Cardiac muscle cell (in vitro differentiated cells and primary cell): ENCODE measurements at places on chromosomes 1 and 21. TPM values are rescaled to one million over a fixed set of nuclear protein-coding genes. Genes with fewer than 3 reads are reported as not detected.
A peak's percentile ranks its signal among the peaks of the same experiment; 100 is the strongest.

LYPD8 gene
- not detected in 2 replicates for total RNA-seq

PKLR gene
- total RNA-seq = 0.06 TPM in 1 of 2 replicates, not detected in the other

IRF2BP2 gene
- 84.0 and 113 TPM in 2 replicates for total RNA-seq

ADGRL4 gene
- total RNA-seq = 0.07 and 0.12 TPM in 2 replicates

TCHHL1 gene
- total RNA-seq = not detected in 2 replicates

E2F2 gene
- total RNA-seq = 2.1 and 2.5 TPM in 2 replicates

KISS1 gene
- total RNA-seq = 1.4 and 1.7 TPM in 2 replicates

GBP7 gene
- not detected in 2 replicates for total RNA-seq

DNA sequence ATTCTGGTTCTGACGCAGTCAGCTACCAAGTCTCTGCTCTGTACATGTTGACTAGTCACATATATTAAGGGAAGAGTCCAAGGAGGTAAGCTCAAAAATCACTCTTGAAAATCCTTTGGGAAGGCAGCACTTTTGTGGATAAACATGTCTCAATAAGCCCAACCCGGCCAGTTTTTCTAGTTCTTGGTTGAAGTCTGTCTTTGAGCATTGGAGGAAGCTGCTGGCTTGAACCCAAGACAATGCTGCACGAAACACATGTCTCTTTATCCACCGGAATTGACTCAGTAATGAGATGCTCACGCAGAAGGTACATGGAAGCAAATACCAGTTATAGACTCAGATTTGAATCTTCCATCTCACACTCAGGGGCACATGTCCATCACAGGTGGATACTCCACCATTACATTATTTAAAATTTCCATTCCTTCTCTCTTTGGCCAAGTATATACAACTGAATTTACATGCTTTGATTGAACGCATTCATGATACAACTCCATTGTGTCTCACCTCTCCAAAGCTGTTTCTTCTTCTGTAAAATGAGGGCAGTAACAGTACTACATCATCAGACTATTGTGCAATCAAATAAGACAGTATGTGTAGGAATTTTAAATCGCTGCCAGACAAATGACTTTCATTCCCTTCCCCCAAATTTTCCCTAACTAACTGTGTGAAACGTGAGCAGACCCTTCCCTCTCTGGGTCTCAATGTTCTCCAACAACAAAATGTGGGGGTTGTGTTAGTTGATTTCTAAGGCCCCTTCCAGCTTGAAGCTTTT lies 9.6 kb upstream of the GUCA2A start:
- no peak overlapping the region for H3K4me3 ChIP-seq
- H3K4me1 ChIP-seq = peaks cover 21% of the 10 kb centered on the region
- no peak for DNase-seq
- H3K36me3 ChIP-seq = no peaks in the 10 kb centered on the region

- peaks cover 27% of the 10 kb centered on the region for H3K4me1 ChIP-seq
- peak overlapping the region; percentile 93 for H3K27ac ChIP-seq
- no peaks in the 10 kb centered on the region for H3K36me3 ChIP-seq
These were observed 908 bp downstream of the DDI2 start for GRCh38 chr1:15618077-15618654.

DNA sequence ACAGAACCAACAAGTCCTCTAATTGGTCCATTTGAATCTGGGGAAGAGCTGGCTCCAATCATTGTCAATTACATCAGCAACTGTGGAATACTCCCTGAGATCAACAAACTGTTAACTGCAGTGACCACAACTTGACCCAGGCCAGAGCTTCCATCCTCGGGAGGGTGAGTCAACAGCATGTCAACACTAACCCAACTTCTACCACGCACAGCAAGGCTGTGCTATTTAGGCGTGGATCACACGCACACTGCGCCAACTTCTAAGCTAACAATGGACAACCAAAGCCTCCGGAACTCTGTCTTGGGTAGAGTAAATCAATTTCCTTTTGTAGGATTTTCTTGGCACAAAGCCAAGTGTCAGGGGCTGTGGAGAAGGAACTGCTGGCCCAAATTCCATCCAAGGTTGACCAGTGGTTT lies 30.4 kb downstream of the APP start:
- H3K4me3 ChIP-seq = no peak overlapping the region
- H3K4me1 ChIP-seq = peaks cover 14% of the 10 kb centered on the region
- H3K27ac ChIP-seq = no peak overlapping the region
- no peaks in the 10 kb centered on the region for H3K36me3 ChIP-seq

DNA sequence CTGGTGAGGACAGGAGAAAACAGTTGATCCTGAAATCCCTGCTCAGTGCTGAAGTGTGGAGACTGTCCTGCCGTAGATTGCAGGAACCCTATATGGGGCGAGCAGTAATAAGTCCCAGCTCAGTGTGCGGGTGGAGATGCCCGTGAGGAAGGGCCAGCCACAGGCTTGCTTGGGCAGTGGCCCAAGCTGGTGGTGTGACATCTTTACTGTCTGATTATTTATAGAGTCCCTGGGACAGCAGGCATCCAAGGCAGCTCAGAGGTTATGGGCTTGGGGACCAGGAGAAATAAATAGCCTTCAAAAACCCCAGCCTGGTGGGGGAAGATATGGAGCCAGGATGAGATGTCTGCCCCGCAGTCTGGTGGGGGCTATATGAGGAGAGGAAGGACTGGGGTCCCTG lies 170.7 kb upstream of the POU3F1 start:
- H3K27ac ChIP-seq = no peak overlapping the region
- H3K4me1 ChIP-seq = no peaks in the 10 kb centered on the region
- H3K4me3 ChIP-seq = no peak overlapping the region
- DNase-seq = no peak

- H3K4me1 ChIP-seq = peaks cover 16% of the 10 kb centered on the region
- H3K4me3 ChIP-seq = no peak overlapping the region
- peak; percentile 72 for DNase-seq
- no peaks in the 10 kb centered on the region for H3K36me3 ChIP-seq
- H3K27ac ChIP-seq = no peak overlapping the region
- H3K27me3 ChIP-seq = no peaks in the 10 kb centered on the region
These were observed 64.6 kb downstream of the UBIAD1 start for GRCh38 chr1:11337580-11338073.

DNA sequence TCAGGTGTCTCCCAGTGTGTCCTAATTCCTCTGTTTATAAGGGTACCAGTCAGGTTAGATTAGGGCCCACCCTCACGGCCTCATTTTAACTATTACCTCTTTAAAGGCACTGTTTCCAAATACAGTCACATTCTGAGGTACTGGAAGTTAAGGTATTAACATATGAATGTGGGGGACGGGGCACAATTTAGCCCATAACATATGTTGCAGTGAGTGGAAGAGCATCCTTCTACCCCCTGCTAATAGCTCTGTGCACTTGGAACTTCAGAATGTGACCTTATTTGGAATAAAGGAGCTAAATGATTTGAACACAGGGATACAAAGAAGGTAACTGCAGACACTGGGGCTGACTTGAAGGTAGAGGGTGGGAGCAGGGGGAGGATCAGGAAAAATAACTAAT lies 67.3 kb upstream of the ADGRL2 start:
- no peak for DNase-seq
- H3K36me3 ChIP-seq = no peaks in the 10 kb centered on the region
- no peaks in the 10 kb centered on the region for H3K27me3 ChIP-seq
- no peak overlapping the region for H3K27ac ChIP-seq
- no peak overlapping the region for H3K4me3 ChIP-seq

DNA sequence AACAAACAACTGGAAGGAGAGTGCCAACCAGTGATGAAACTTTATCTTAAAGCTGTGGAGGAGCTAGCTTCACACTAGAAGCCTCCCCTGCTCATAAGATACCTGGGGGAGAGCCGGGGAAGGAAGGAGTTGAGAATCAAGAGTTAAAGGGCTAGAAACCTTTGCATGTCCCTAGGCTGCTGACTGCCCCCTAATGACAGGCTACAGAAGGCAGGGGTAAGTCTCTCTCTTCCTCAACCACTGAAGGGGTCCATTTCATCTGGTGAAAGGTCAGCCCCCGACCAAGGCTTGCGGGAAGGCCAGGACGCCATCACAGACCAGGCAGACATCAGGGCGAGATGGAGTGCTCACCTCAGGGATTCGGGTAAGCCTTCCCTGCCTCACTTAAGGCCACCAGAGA lies 65.6 kb upstream of the GRHL3 start:
- H3K36me3 ChIP-seq = no peaks in the 10 kb centered on the region
- no peaks in the 10 kb centered on the region for H3K27me3 ChIP-seq
- no peak overlapping the region for H3K4me3 ChIP-seq
- H3K4me1 ChIP-seq = no peaks in the 10 kb centered on the region

DNA sequence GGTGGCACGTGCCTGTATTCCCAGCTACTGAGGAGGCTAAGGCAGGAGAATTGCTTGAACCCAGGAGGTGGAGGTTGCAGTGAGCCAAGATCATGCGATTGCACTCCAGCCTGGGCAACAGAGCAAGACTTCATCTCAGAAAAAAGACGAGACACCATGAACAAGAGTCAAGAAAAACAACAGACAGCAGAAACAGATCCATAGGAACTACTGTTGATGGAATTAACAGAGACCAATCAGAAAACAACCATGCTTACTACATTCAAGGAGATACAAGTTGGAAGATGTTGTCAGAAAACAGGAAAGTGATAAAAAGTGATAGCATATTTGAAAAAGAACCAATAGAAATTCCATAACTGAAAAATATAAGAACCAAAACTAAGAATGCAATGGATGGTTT lies 19.3 kb upstream of the OTUD3 start:
- H3K27me3 ChIP-seq = peaks cover 23% of the 10 kb centered on the region
- no peaks in the 10 kb centered on the region for H3K36me3 ChIP-seq
- DNase-seq = no peak
- no peak overlapping the region for H3K4me3 ChIP-seq

- H3K4me3 ChIP-seq = no peak overlapping the region
- H3K27ac ChIP-seq = no peak overlapping the region
- H3K4me1 ChIP-seq = no peaks in the 10 kb centered on the region
- DNase-seq = no peak
- H3K36me3 ChIP-seq = no peaks in the 10 kb centered on the region
These were observed 113.8 kb downstream of the DPYD start for GRCh38 chr1:97806996-97807520.

DNA sequence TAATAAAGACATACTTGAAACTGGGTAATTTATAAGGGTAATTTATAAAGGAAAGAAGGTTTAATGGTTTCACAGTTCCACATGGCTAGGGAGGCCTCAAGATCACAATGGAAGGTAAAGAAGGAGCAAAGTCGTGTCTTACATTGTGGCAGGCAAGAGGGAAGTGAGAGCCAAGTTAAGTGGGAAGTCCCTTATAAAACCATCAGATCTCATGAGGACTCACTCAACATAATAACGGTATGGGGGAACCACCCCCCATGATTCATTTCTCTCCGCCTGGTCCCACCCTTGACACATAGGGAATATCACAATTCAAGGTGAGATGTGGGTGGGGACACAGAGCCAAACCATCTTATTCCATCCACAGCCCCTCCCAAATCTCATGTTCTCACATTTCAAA lies 76.8 kb upstream of the ZNF678 start:
- H3K36me3 ChIP-seq = no peaks in the 10 kb centered on the region
- H3K27me3 ChIP-seq = no peaks in the 10 kb centered on the region
- H3K4me3 ChIP-seq = no peak overlapping the region
- DNase-seq = no peak
- no peak overlapping the region for H3K27ac ChIP-seq
- H3K4me1 ChIP-seq = no peaks in the 10 kb centered on the region

- peak; percentile 69 for DNase-seq
- no peaks in the 10 kb centered on the region for H3K27me3 ChIP-seq
- no peak overlapping the region for H3K4me3 ChIP-seq
- H3K36me3 ChIP-seq = peaks cover 3% of the 10 kb centered on the region
- peaks cover 38% of the 10 kb centered on the region for H3K4me1 ChIP-seq
- H3K27ac ChIP-seq = peak overlapping the region; percentile 63
These were observed 214.2 kb downstream of the RERE start for GRCh38 chr1:8603220-8603616.

GRCh38 chr1:25634066-25634465 lies 17.5 kb downstream of the MAN1C1 start:
- H3K4me3 ChIP-seq = no peak overlapping the region
- no peaks in the 10 kb centered on the region for H3K36me3 ChIP-seq
- no peaks in the 10 kb centered on the region for H3K4me1 ChIP-seq
- no peak overlapping the region for H3K27ac ChIP-seq

DNA sequence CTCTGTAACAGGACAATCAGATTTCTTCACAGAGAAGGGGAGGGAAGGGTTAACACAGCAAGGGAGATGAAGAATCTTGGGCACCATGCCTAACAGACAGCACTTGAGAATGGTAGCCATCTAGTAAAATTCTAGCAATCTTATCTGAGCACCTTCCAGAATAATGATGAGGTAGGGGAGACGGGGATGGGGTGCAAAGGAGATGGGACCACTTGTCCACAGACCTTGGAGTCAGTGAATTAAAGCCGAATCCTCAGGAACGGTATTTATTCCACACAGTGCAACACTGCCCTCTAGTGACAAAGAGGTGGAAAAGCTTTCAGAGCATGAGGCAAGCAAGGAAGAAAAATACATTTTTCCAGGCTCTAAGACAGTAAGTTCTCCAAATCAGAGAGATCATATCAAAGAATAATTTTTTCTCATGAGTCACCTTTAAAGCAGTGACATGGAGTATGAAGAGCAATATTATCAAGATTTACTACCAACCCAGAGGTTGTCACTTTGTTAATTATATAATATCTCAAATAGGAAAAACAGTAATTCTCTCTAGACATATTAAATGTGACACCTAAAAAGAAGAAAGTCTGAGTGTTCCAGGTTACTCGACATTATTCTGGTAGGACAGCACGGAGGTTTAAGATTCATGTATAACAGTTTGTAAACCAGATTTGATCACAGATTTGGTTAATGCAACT lies 43.3 kb upstream of the LPAR3 start:
- H3K27me3 ChIP-seq = no peaks in the 10 kb centered on the region
- H3K4me3 ChIP-seq = no peak overlapping the region
- no peak overlapping the region for H3K27ac ChIP-seq
- H3K4me1 ChIP-seq = peaks cover 5% of the 10 kb centered on the region
- DNase-seq = peak; percentile 82

- H3K4me3 ChIP-seq = no peak overlapping the region
- no peaks in the 10 kb centered on the region for H3K4me1 ChIP-seq
- H3K27me3 ChIP-seq = no peaks in the 10 kb centered on the region
- no peak for DNase-seq
These were observed 16.1 kb downstream of the CD101 start for GRCh38 chr1:117017648-117018047.

DNA sequence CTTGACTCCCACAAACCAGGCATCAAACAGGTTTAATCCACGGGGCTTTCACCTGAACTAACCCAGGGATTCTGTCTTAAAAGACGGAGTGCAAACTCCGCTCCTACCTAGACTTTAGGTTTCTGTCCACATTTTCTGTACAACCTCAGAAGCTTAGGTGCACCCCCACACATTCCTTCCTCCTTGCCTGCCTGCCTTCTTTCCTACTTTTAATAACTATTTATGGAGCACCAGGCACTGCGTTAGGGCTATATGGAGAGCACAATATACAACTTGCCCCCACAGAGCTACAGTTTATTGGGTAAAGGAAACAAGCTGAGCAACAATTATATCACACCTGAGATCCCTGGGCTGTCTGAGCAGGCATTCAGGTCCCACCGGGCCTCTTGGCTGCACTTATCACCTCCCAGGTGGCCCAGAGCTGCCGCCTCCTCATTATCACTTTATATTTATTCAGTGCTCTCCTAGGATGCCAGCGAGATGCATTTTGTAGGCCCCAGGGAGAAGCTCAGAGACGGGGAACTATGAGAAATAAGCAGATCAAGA lies 64.1 kb downstream of the DNTTIP2 start:
- H3K27me3 ChIP-seq = peaks cover 8% of the 10 kb centered on the region
- peaks cover 3% of the 10 kb centered on the region for H3K4me1 ChIP-seq
- no peak overlapping the region for H3K27ac ChIP-seq
- no peak overlapping the region for H3K4me3 ChIP-seq
- no peak for DNase-seq
- no peaks in the 10 kb centered on the region for H3K36me3 ChIP-seq

GRCh38 chr1:84086189-84086588 lies 57.9 kb upstream of the PRKACB start:
- H3K27me3 ChIP-seq = no peaks in the 10 kb centered on the region
- peaks cover 5% of the 10 kb centered on the region for H3K4me1 ChIP-seq
- H3K36me3 ChIP-seq = no peaks in the 10 kb centered on the region
- no peak overlapping the region for H3K27ac ChIP-seq
- no peak for DNase-seq
